ENCODE measurements at places on chromosomes 5 and 9.

GRCh38 chr9:37984672-37985611 is 81.0 kb upstream of the SLC25A51 start:
- DNase-seq = peak; percentile 72

- DNase-seq = no peak
Measured at GRCh38 chr9:133973111-133973790, 18.9 kb downstream of the VAV2 start.

DNA sequence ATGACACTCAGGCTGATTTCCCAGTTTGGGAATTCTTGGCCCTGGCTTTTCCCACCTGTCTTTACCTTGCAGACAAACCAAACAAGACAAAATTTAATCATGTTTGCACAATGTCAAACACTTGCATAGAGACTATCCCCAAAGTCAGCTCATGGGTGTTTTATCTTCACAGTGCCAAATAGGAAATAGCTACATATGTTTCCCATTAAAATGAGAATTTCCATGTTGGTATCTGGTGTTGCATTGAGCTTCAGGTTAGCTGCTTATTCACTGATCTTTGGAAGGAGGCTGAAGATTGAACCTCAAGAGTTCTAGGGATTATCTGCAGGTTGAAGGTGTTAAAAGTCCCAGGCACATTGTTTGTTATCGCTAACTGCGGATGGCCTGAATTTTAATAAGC is 19.5 kb downstream of the MAP1B start:
- DNase-seq = no peak

GRCh38 chr5:147645197-147645596 is 135.3 kb upstream of the DPYSL3 start:
- no peak for DNase-seq

GRCh38 chr5:65262096-65262495 is 219.6 kb downstream of the ADAMTS6 start:
- DNase-seq = peak; percentile 9
